ENCODE measurements at places on chromosomes 16 and 17.

- no peak for DNase-seq
These were observed 3.3 kb downstream of the CD2BP2 start for GRCh38 chr16:30351586-30352419.

DNA sequence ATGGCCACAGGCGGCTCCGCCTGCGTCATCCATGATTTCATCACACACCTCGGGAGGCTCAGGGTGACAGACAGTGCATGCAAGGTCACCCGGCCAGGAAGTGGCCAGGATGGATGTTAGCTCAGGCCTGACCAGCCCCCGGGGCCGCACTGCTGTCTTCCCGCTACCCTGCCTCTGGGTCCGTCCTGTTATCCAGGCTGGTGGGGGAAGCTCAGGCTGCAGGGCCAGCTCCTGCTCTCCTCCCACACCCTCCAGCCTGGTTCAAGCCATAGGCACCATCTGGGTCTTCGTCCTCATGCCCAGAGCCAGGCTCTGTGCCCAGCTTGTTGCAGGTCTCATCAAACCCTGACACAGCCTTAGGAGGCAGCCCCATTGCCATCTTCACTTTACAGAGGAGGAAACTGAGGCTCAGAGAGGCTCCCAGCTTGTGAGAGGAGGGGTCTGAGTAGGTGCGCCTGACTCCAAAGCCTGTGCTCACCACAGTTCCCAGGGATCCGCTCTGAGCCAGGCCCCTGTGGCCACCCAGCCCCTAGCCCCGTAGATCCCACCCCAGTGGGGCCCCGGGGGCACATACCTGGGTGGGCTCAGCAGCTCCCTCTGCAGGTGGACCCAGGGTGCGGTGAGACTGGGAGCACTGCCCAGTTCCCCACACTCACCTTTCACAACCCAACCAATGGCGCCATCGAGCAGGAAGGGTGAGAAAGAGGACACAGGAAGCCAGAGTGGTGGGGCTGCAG is 412 bp upstream of the ADGRG3 start:
- DNase-seq: no peak

- no peak for DNase-seq
These were observed 153.2 kb upstream of the KCNJ18 start for GRCh38 chr17:21539146-21539545.

DNA sequence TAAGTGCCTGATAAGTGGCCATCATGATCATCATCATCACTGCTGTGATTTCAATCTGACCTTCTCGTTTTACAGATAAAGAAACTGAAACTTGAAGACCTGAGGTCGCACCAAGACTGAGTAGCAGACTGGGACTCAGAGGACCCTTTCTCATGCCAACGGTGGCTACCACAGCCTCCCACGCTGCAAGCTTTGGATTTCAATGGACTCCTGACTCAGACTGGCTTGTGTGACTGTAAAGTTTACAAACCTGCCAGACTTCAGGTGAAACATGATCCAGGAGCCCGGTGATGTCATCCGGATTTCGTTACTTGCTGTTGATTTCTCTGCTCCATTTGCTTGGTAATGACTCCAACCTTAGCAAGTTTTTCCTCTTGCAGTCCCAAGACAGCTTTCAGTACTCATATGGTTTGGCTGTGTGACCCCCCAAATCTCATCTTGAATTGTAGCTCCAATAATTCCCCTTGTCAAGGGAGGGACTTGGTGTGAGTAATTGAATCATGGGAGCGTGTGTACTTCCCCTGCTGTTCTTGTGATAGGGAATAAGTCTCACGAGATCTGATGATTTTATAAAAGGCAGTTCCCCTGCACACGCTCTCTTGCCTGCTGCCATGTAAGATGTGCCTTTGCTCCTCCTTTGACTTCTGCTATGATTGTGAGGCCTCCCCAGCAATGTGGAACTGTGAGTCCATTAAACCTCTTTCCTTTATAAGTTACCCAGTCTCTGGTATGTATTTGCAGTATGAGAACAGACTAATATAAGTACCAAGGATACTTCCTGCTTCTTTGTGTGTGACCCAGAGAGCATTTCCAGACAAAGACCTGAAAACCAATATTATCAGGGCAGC is 26.7 kb upstream of the IRX6 start:
- no peak for DNase-seq

- DNase-seq: no peak
These were observed 8.4 kb upstream of the MEOX1 start for GRCh38 chr17:43669971-43670644.

DNA sequence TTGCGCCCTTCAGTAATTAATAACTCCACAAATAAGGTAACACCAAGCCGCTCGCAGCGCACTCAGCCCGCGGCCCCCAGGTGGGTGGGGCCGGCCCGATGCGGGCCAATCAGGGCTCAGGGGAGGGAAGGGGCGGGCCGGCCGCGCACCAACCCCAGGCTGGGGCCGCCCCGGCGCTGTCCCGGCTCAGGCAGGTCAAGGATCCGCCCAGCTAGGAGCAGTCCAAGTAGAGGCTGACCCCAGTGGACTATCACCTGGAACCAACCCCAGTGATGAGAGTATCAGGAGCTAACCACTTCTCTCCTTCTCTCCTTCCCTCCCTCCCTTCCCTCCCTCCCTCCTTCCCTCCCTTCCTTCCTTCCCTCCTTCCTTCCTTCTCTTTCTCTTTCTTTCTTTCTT is 110.8 kb downstream of the C16orf78 start:
- DNase-seq: no peak

DNA sequence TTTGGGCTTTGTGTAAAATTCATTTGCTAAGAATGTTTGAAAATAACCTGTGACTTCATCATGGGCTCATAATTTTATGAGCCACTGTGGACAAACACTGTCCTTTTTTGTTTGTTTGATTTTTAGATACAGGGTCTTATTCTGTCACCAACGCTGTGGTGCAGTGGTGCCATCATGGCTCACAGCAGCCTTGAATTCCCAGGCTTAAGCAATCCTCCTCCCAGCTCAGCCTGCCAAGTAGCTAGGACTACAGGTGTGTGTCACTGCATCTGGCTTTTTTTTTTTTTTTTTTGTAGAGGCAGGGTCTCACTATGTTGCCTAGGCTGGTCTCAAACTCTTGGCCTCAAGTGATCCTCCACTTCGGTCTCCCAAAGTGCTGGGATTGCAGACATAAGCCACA is 8.3 kb downstream of the TEX2 start:
- DNase-seq: no peak

GRCh38 chr17:14135906-14136590 is 66.7 kb downstream of the COX10 start:
- no peak for DNase-seq

DNA sequence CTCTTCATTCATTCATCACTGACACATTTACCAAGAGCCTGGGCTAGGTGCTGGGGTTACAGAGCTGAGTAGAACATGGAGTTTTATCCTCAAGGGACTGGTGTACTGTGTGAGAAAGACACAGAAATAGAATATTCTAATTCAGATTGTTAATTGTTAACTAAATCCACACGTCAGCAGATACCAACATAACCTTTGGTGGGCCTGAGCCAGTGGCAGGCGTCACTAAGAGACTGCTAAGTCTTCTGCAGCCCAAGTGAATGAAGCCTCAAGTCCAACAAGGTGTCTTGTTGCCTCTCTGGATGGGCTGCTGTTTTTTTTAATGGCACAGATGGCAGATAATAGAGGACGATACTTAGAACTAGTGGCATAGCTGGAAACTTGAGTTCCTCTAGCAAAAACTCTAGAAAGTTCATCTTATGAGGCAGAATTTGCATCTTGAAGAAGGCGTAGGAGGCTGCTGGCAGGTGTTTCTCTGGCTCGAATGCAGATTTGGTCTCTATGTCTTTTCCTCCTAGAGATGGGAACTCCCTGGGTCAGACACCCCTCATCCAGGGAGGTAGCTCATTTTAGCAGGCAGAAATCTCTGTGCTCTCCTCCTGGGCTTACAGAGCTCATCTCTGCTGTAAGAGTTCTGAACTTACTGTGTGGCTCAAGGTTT is 179.5 kb downstream of the NTN1 start:
- DNase-seq: no peak

- no peak for DNase-seq
These were observed 455.1 kb downstream of the KIF2B start for GRCh38 chr17:54277868-54278267.

- no peak for DNase-seq
These were observed 57.3 kb upstream of the BCO1 start for GRCh38 chr16:81181013-81181720.

DNA sequence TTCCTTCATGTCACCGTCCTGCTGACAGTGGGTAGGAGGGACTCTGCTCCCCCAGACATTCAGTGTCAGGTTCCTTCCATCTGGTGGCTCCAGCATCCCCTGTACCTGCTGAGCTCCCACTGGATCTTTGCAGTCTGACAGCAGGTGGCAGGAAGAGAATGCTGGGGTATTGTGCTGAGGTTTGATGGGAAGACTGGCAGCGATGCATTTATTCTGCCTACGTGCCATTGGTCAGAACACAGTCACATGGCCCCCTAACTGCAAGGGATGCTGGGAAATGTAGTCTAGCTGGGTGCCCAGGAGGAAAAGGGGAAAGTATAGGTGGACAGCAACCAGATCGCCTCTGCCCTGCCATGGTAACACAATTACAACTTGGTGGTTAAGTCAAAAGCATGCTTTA is 44.4 kb downstream of the IRX3 start:
- DNase-seq: no peak

- DNase-seq: no peak
These were observed 5.6 kb upstream of the CXCL16 start for GRCh38 chr17:4744999-4745969.

- peak; percentile 52 for DNase-seq
These were observed 13.4 kb downstream of the MFSD6L start for GRCh38 chr17:8785547-8786413.

DNA sequence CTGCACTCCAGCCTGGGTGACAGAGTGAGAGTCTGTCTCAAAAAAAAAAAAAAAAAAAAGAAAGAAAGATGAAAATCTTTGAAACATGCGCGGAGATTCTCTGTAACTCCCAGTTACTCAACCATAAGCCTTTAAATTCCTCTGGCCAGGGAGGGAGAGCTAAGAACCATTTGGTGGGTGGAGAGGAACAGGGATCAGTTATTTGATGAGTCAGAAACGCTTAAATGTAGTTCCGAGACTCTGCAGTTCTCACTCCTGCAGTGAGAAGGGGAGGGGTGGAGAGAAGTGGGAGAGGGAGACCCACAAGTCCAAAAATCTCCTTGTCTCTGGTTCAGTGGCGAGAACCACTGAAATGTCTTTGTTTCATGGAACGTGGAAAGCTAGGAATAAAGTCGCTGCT is 266.7 kb downstream of the SOX9 start:
- no peak for DNase-seq

GRCh38 chr16:57540906-57541753 is 1.3 kb upstream of the ADGRG5 start:
- no peak for DNase-seq

DNA sequence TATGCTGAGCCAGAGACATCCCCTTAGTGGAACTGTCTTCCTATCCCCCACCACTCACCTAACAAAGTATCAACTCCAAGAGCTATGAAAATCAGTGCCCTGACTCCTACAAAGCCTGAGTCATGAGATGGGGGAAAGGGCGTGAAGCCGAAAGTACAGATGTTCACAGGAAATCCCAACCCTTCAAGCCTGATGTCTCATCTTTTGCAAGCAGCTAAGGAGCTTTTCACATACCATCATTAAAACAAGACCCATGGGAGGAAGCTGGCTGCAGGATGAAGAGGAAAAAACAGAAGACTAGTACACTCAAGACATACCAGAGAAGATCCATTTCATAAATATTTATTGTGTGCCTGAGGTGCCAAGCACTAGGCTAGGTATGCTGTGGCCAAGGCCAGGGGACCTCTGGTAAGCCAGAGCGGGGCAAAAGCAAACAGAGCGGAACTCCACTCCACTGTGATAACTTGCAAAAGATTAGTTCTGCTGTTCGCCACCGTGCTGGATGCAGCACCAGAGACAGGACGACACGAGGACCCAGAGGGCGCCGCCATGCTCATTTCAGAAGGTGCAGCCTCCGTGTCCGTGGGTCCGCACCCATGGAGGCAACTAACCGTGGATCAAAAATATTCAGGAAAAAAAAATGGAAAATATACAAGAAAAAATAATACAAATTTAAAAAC is 4.5 kb upstream of the MNT start:
- DNase-seq: no peak

GRCh38 chr16:2741168-2741567 is 11.3 kb upstream of the SRRM2 start:
- DNase-seq: no peak

- DNase-seq: no peak
These were observed 10.7 kb downstream of the PRR29 start for GRCh38 chr17:64008830-64009229.

DNA sequence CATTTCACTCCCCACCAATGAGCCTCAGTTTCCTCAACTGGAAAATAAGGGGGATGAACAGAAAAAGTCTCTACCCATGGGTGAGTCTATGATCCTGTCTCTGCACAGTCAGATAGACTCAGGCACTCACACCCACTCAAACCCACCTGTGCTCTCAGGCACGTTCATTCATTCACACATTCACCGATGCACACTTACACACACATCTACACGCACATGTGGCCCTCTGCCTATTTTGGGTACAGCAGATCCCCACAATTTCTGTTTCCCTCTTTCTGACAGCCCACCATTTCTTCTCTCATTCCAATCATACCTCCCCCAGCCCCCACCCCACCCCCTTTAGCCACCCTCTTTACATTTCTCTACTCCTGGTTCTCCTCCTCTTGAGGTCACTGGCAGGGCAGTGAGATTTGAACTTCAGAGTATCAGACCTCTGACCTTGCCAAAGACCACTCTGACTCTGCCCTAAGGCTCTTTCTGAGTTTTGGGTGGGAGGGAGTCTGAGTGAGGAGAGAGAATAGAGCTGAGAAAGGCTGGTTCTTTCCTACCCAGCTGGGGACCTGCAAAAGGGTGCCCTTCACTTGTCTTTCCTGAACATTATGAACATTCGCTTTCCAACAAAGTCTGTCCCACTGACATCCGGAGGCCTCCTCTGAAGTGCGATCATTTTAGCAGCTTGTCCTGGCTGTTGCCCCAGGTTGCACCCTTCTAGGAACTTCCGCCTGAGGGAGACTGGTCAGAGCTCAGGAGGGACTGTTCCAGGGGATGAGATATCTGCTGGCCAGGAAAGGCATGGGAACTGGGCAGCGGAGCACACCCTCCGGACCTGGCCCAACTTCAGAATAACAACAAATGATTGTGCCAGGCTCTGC is 10.1 kb upstream of the COL1A1 start:
- DNase-seq: no peak

- DNase-seq: peak; percentile 47
These were observed 104.9 kb downstream of the ADCY9 start for GRCh38 chr16:4011225-4011939.

GRCh38 chr17:57935833-57936807 is 19.1 kb downstream of the CUEDC1 start:
- no peak for DNase-seq

- DNase-seq: no peak
These were observed 27.9 kb downstream of the NARF start for GRCh38 chr17:82486231-82487094.

DNA sequence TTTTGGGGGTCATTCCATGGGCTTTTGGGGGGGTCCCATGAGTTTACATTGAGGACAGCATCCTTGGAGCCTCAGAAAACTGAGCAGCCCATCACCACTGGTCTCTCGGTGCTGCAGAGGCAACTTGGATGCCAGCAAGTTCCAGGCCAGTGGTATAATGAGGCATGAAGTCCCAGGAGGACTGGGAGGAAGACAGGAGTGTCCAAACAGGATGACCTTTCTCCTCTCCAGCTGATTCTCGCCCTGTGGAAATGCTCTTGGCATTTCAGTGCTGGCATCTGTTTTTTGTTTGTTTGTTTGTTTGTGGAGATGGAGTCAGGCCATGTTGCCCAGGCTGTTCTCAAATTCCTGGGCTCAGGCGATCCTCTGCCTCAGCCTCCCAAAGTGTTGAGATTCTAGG is 347.6 kb downstream of the SNX29 start:
- DNase-seq: no peak
